ENCODE measurements at places on chromosomes 2 and 18. TPM values are rescaled to one million over a fixed set of nuclear protein-coding genes. Genes with fewer than 3 reads are reported as not detected.

CPLX4 gene
- total RNA-seq: not detected

RAB6C gene
- not detected for total RNA-seq

RUFY4 gene
- total RNA-seq: not detected

CCDC141 gene
- total RNA-seq: 0.06 TPM

SPATA3 gene
- total RNA-seq: not detected

DNA sequence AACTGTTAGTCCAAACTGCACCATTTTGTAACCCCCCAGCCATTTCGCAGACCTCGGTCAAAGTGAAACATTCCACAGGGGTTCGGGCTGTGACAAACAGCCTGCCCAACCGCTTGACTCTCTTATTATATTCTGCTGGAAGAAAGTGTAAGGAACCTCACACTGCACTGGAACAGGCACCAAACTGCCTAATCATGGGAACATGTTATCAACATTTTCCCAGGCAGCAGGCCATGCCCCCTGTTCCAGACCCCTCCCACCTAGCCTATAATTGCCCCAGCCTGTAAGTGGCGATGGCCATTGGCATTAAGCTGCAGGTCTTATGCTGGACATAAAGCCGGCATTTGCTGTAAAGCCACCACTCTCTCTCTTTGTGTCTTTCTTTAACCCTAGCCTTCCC lies 16.9 kb downstream of the LYG2 start:
- DNase-seq: no peak

DNA sequence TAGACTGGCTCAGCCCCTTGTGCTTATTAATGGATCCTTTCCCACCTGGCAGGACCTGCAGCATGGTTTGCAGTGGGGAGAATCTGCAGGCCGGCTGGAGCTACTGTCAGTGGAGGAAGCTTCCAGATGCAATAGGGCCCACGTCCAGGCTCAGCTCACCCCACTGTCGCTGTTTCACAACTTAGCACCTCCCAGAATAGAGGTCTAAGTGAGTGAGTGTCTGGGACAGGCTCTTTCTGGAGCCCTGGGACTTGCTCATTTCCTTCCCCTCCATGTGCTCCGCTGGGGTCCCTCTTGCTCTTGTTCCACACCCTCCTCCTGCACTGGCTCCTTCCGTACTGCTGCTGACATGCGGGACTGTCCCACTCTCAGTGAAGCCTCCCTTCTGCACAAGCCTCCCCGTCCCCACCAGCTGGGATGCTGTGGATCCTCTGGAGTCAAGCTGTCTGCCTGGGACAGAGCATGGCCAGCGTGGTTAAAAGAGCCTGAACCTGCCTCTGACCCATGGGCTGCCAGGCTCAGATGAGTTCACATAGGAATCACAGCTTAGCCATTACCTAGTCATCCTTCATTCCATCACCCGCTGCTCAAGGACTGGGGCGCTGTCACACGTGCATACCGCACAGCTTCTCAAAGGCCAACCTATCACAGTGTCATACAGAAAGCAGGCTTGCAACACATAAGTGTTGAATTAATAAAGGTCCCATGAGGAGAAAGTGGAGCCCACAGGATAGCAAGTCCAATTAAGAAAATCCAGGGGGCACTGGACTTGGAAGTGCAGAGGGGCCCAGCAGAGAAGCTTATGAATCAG lies 135.9 kb downstream of the ACKR3 start:
- no peak for DNase-seq

- no peak for DNase-seq
Observed at GRCh38 chr2:150483532-150483931, 3.9 kb downstream of the RND3 start.

DNA sequence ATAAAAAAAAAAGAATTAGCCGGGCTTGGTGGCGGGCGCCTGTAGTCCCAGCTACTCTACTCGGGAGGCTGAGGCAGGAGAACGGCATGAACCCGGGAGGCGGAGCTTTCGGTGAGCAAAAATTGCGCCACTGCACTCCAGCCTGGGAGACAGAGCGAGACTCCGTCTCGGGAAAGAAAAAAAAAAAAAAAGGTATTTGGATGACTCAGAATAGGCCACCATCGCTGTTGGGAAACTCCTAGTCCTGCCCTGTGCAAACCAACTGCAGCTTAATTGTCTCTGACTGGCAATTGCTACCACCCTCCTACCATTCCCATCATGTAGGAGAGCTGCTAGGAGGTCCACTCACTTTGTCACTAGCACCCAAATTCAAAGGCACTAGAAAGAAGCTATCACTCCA lies 43.5 kb downstream of the ATP8B1 start:
- DNase-seq: no peak

GRCh38 chr2:184834699-184835397 lies 236.5 kb downstream of the ZNF804A start:
- no peak for DNase-seq

DNA sequence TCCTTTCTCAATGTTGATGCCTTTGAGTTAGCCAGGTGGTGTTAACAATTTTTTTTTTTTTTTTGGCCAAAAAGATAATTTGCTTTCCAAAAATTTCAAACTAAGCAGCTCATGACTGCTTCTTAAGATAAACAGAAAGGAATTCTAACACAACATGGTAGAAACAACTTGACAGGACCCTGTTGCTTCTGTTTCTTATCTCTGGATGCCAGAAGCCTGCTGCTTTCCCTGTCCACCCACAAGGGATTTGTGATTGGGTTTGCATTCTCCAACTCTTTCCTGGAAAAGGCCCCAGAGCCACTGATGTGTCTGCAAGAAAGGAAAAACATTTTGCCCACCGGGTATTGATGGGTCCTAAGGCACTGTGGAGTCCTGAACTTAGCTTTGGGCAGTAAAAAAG lies 217.2 kb upstream of the PKDCC start:
- no peak for DNase-seq

DNA sequence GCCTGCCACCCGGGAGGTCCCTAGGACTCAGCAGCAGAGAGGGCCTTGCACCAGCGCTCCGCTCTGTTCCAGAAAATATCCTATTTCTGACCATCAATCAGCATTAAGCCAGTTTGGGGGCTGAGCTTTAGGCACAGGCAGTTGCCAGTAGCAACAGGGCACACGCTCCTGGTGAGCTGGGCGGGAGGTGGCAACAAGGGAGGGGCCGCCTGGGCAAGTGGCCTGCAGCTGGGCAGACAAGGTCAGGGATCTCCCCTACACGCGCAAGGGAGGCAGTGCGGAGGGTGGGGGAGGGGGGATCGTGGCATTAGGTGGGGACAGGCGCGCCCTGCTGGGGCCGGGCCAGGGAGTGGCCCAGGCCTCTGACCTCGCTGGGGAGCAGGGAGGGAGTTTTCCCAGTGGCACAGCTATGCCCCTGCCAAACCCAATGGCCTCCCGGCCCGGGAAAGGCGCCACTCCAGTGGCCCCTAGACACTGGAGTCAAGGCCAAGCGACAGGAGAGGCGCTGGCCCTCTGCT lies 302.8 kb downstream of the NCKAP5 start:
- no peak for DNase-seq

GRCh38 chr18:57430079-57431001 lies 4.8 kb upstream of the ONECUT2 start:
- DNase-seq: no peak

GRCh38 chr2:84800194-84800805 lies 80.6 kb downstream of the TRABD2A start:
- no peak for DNase-seq
